Activated naive CD4-positive, alpha-beta T cell (primary cell): ENCODE measurements at places on chromosomes 3 and 15.

DNA sequence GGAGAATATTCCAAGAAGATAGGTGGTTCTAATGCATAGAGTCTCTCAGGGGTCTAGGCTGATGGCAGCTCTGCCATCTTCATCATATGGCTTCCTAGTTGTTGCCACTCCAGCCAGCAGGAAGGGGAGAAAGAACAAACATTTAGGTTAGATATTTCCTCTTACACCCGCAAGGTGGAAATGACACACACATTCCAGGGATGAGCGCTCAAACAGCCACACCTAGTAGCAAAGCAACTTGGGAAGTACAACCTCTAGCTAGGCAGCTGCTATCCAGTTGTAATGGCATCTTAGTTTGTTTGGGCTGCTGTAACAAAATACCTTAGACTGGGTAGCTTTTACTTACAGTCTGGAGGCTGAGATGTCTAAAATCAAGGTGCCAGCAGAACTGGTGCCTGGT lies 51.9 kb upstream of the ADAMTSL3 start:
- DNase-seq = no peak

DNA sequence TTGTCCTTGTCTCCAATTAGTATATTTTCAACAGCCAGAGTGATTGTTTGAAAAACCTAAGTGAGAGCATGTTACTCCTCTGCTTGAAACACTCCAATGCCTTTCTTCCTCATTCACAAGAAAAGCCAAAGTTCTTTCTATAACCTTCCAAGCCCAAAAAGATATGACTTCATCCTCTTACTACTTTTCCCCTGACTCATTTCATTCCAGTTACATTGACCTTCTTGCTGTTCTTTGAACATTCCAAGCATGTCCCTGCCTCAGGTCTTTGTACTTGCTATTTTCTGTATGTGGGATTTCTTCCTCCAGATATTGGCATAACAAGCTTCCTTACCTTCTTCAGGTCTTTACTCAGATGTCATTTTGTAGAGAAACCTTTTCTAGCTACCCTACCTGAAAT lies 28.3 kb downstream of the EHHADH start:
- DNase-seq = no peak

- no peak for DNase-seq
These were observed 52.2 kb downstream of the PLD1 start for GRCh38 chr3:171758109-171758508.

- no peak for DNase-seq
These were observed 31.9 kb downstream of the SMAD6 start for GRCh38 chr15:66733976-66734375.

- no peak for DNase-seq
These were observed 18.1 kb downstream of the CRABP1 start for GRCh38 chr15:78358102-78358870.

- DNase-seq = no peak
These were observed 794.8 kb downstream of the MCTP2 start for GRCh38 chr15:95025924-95026728.

DNA sequence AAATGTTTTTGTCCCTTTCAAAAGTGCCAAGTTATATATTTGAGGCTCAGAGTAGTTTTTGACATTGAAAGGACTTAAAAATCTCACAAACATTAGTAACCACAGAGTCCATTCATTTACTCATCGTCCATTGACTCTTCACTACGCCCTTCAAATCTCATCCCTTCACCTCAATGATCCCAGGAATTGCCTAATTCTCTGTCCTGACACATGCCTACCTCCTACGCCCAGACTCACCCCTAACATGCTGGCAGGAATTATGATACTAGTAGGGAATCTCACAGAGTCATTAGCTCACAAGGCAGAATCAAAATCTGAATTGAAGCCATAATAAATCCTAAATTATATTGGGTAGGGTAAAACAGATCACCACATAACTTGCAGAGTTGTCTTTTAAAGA lies 410.1 kb downstream of the RAP2B start:
- DNase-seq = no peak

DNA sequence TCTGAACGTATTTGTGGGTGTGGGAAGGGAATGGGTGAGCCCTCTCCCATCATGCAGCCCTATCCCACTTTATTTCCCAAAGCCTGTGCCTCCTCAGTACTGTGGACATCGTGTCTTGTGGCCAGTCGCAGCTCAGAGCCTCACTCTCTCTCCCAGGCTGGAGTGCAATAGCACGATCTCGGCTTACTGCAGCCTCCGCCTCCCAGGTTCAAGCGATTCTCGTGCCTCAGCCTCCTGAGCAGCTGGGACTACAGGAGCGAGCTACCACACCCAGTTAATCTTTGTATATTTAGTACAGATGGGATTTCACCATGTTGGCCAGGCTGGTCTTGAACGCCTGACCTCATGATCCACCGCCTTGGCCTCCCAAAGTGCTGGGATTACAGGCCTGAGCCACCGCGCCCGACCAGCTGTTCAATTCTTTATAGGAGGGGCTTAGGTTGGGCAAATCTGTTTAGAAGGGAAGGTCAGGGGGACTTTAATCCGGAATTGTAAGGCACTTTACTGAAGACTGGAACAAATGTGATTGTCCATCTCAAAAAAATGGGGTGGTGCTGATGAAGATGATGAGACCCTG lies 42.7 kb upstream of the BDH1 start:
- DNase-seq = no peak
